NCI-H1092 (cell line): ENCODE measurements at places on chromosomes 16 and 17.

- no peak for DNase-seq
Measured at GRCh38 chr16:82182266-82183003, 12.4 kb upstream of the MPHOSPH6 start.

GRCh38 chr16:73768786-73769203 lies 527.8 kb upstream of the PSMD7 start:
- no peak for DNase-seq

DNA sequence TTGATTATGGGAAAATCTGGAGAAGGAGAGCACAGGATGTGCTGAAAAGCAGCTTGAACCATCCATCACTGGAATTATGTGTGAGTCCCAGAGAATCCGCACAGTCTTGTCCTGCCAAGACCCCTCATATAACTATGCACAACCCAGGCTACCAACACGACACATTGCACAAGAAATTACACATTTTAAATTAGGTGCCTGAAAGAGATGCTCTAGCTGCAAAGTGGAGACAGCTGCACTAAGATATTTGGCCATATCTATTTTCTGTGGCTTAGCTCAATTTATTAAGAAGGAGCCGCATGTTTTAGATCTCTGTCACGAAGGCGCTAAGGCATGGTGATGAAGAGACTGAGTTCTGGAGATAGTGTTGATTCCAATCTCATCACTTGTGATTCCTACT lies 1308.4 kb downstream of the CDH8 start:
- DNase-seq: no peak

DNA sequence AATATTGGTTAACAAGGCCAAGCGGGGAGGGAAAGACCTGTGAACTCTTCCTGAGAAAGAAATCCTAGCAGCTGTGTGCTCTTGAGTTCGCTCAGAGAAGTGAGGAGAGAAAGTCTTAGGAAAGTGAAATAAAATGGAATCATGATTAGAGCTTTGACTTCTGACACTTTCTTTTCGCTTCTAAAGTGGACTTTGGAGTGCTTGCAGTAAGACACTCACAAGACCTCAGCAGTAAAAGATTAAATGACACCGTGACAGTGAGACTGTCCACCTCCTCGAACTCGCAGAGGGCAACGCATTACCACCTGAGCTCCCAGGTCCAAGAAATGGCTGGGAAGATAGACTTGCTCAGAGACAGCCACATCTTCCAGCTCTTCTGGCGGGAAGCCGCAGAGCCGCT lies 71.2 kb downstream of the RNF213 start:
- no peak for DNase-seq

DNA sequence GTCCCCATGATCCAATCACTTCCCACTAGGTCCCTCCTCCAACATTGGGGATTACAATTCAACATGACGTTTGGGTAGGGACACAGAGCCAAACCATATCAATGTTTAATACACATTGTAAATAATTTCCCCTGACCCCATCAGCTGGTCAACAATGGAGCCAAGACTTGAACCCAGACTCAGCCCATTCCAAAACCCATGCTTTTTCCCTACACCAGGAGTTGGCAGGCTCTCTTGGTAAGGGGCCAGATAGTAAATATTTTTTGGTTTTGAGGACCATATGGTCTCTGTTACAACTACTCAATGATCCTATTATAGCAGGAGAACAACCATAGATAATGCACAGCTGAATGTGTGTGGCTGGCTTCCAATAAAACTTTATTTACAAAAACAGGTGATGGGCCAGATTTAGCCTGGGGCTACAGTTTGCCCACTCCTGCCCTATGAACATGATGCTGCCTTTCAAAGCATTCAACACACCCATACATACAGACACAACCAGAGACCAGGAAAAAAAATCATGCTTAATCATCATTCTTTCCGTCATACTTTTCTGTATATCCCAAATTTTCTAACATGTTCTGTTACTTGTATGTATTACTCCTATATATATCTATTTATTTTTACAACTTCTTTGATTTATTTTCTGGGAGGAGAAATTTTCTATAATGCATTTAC lies 22.1 kb upstream of the MSI2 start:
- DNase-seq: peak; percentile 57

DNA sequence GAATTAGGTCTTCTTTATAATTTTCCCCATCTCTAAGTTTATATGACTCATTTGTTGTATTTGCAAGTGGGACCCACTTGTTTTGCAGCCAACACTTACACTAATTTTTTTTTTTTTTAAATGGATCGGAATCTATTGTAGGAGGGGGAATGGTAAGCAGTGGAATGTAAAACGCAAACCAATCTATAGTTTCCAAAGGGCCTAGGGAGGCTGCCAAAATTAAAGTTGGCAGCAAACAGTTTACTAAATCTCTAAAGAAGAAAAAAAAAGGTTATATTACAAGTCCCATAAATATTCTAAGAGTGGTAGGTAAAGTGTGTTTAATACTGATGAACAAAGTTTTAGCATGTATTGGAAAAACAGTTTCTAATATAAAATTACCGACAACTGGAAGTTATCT lies 416.8 kb upstream of the SALL1 start:
- no peak for DNase-seq

DNA sequence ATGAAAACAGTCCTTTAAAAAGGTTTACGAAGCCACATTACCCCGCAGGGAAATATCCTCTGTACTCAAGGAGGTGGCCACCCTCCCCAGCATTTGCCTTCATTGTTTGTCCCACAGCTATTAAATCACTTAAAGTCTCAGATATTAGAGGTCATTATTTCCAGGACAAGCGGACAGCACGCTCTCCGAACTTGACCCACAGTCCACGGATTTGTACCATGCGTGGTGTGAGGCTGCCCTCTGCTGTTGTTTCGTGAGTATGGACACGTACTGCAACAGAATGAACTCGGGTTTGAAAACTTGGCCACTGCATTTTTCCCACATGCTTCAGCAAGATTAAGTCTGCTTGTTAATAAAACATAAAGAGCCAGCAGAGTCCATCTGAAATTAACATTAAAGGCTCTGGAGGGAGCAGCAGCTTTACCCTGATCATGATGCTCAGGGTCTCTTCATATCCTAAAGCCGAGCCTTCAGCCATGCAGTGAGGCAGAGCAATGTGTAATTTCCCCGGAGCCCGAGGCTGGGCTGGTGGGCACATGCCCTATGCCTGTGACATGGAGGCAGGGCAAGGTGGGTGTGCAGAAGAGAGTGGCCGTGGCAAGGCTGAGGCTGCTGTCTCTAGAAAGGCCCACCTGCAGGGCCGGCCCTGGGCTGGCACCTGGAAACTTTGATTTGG lies 19.7 kb downstream of the MEAK7 start:
- DNase-seq: peak; percentile 31

GRCh38 chr16:27426423-27427408 lies 24.7 kb downstream of the IL21R start:
- DNase-seq: peak; percentile 37
